ENCODE measurements at places on chromosomes 2 and 18.

DNA sequence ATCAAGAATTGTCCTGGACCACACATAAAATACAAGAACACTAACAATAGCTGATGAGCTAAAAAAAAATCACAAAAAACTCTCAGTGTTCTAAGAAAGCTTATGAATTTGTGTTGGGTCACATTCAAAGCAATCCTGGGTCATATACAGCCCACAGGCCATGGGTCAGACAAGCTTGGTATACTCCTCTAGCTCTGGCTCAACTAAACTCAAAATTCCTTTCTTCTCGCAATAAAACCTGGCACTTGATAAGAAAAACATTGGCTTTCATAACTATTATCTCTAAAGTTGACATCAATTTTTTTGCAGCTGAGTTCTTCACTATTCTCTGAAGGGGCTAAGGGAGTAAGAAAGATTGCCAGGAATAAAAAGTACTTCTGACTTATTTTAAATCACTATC lies 38.3 kb downstream of the FBXO48 start:
- no peak for DNase-seq

GRCh38 chr2:81445176-81445575 lies 1140.6 kb upstream of the LRRTM1 start:
- DNase-seq: no peak

- DNase-seq: no peak
Measured at GRCh38 chr2:219071131-219071816, 10.6 kb upstream of the IHH start.

GRCh38 chr2:221494556-221494955 lies 77.5 kb downstream of the EPHA4 start:
- no peak for DNase-seq

DNA sequence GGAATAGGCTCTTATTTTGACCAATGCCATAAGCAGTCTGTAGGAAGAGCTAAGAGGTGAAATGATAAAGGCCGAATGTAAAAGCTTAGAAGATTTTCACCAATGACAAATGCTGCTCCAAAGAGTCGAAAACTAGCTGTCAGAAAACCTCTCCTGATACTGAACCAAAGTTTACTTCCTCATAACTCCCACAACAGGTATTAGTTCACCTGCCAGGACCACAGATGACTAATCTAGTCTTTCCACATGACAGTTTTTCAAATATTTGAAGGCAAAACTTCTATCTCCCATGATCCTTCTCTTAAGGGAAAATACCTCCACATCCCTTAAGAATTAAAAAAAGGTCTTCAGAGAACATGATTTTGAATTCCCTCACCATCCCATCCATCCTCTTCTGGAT lies 473.2 kb upstream of the SPHKAP start:
- no peak for DNase-seq

DNA sequence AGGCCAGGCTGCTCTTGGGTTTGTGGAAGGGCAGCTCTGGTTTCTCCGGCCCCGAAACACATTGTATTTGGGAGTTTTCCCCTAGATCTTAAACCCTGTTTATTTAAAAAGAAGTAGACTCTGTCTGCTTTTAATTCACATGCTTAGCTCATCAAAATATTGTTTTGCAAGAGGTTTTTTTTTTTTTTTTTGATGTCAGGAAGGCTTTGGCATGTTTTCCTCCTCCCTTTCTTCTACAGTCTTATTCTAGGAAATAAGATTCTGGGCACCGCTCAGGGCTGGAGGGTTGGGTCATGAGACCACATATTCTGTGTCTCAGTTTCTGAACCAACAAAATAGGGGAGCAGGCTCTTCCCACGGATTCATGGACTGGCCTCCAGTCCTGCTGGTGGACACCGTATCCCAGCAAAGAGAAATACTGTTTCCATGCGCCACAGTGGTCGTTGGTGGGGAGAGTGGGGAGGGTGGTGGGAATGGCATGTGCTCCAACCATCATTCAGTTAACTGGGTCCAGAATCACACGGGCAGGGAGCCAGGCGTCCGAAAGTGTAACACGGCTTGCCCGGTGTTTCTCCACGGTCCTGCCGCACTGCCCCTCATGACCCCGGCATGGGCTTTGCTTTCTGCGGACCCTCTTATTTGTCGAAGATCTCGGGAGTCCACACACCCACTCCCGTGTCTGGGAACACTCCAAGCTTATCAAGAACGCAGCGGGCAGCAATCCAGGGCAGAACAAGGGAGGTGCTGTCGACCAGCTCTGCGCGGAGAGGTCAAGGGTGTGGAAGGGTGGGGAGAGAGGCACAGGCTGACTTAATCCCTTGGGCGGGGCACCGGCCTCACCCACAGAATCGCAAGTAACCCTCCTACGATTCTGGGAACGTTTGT lies 176.7 kb downstream of the GLI2 start:
- DNase-seq: no peak

DNA sequence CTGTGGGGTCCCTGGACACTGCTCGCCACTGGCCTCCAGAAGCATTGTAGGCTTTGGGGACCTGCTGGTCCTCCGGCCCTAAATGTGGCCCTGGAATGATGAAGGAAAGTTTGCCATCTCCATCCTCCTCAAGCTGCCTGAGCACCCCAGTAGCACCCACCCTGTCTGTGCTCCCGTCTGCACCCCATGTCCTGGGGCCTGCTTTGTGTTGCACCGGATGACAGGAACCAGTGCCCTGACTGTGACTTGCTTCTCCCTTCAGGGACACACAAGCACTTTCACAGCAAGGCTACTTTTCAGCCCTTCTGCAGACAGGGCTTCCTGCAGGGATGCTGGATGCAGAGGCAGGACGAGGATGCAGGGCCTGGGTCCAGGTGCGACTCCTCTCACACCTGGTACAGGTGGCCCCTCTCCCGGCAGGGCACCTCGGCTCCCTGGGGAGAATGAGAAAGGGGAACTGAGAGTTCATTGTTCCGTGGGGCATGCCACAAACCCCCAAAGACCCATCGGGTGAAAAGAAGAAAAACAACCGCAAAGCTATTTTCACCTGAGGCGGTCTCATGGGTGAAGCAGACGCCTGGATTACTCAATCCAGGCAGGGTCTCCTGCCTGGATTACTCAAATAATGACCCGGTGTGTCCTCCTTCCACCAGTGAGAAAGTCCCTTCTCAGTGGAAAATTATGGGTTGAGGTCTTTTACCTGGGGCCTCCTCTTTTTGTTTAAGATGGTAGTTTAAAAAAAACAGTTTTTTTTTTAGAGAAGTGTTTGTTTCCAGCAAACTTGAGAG lies 74.9 kb downstream of the LONRF2 start:
- DNase-seq: no peak

DNA sequence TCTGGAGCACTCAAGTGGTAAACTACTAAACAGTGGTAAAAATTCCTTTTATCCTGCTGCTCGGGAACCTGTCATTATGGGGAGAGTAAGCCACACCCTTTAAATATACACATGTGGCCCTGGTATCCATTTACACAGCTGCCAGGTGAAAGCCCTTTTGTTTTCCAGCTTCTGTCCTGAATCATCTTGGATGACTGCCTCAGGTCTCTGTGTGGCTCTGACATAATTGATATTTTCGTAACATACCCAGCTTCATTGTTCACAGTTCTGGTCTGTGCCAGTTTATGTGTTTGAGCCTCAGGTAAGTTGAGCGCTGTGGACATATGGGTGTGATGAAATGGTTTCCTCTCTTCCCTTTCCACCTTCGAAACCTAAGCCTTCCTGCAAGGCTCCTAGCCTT lies 15.7 kb upstream of the TTC39C start:
- no peak for DNase-seq

- DNase-seq: no peak
Measured at GRCh38 chr2:229133155-229133772, 137.8 kb downstream of the PID1 start.

- no peak for DNase-seq
Measured at GRCh38 chr2:22329211-22330154, 1055.5 kb upstream of the KLHL29 start.

- DNase-seq: no peak
Measured at GRCh38 chr18:52541056-52541455, 201.1 kb downstream of the DCC start.

DNA sequence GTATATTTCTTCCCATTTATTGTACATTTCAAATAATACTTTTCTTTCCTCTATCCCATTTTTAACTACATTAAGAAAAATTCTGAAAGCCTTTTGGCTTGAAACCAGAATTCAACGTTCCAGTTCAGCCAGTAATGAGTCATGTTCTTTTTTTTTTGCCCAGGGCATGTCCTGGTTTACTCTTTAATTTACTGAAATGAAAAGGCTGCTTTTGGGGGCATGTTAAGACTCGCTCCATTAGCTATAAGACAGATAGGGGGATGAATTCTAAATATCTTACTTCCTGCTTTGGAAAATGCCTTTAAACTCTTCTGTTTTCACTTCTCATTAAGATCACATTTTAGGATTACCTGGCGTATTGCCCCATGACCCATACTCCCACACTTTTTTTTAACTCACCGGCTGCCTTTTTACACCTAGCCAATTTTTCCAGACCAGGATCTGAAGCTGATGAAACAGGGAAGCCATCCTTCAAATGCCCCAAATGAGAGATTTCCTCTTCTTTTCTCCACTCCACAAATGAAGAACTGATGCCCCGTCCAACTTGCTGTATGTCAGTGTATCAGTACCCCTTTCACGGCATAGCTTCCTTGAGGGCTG lies 585 bp downstream of the ABCA12 start:
- DNase-seq: no peak

DNA sequence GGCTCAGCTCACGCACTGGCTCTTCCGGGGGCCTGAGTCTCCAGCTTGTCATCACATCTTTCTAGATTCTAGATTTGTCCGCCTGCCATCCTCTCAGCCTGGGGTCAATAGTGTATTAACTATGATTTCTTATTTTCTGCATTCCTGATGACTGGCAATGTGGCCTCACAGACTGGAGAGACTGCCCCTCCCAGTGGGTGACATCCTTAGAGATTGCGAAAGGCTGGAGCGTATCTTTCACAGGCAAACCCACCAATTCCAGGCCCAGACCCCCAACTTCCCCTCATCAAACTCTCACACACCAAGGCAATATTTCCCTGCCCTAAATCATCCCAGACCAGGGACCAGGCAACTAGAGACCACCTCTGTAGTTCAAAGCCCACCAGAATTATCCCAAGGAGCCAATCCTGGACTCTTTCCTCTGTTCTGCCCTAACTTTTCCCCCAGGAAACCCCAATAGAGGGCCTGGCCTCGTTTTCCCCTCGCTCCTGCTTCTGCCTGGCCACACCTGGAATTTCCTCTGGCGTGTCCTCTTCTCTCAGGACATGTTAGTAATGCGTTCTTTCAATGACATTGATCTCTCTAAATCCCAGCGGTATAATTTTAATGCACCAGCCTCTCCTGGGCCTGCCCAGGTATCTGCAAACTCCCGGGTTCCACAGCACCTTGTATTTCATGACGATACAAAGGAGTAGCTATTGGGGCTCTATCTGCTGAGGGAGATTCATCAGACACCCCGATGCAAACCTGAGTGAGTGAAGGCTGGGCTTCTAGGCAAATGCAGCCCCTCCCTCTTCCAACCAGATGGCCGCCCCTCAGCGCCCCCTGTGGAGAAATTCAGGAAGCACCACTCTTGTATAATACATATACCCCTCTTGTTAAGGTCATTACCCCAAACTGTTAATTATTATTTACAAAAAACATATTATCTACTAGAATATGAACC lies 2.4 kb upstream of the KCNF1 start:
- no peak for DNase-seq

DNA sequence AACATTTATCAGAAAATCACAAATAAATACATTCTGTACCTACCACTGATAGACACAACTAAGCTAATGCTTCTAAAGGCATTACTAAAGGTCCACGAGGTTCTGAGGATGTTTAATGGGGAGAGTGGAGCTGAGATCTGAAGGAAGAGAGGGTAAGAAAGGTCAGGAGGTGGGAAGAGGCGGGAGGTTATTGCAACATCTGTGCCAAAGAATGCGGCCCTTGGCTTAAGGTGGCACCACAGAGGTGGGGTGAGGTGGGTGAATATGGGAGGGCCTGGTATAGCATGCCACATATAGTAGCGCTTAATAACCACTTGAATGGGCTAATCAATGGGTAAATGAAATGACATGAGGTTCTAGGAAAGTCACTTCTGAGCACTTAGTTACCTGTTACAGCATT lies 217.8 kb upstream of the ATP5MC3 start:
- no peak for DNase-seq

DNA sequence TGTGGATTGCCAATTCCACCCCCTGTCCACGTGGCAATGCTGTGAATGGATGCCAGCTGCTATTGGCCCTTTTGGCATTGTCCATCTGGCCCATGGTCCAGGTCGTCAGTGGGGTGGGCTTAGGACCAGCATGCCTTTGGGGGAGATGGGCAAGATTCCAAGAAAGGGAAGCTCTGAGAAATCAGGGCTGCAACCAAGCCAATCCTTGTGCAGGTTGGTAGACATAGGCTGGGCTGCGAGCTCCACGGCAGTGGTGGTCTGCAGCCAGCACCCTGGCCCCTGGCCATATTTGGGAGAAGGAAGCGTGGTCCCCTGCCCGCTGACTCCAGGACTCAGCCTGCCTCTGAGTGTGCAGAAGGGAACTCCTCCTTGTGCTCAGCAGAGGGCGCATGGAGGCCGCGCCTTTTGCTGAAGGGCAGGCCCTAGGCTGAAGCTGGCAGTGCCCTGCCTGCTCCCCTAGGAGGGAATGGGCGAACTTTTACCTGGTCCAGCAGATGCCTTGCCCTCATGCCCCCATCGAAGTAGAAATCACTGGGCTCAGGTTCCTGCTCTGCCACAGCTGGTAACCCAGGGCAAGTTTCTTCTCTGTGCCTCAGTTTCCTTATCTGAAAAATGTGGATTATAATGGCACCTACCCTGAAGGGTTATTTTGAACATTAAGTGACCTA lies 5.4 kb downstream of the SPR start:
- no peak for DNase-seq

DNA sequence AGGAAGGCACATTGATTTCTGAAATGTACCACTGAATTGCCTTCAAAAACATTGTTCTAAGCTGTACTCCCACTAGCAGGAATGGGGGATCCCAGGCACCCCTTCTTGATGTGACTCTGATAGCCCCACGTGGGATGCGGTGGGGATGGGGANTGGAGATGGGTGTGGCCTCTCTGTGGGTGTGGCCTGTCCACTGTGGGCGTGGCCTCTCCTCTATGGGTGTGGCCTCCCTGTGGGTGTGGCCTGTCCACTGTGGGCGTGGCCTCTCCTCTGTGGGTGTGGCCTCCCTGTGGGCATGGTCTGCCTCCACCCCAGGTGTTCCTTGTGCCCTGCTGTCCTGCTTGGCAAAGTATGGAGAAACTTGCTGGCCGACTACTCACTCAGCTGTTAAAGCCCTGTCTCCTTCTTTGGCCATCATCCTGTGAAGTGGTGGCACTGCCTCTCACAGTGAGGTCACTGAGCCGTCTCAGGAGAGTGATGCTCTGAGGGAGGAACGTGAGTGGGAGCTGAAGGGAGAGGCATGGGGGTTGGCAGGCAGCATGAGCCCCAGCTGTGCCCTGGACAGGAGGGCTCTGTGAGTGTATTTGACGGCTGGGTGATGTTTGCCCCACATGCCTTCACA lies 6.7 kb upstream of the PARD6G start:
- no peak for DNase-seq

Measured in stimulated activated CD8-positive, alpha-beta memory T cell treated with anti-CD3 and anti-CD28 coated beads, Interleukin-15, amount 100 ng/mL, for 4 hours (primary cell).